ENCODE measurements at places on chromosomes 16 and 17.

DNA sequence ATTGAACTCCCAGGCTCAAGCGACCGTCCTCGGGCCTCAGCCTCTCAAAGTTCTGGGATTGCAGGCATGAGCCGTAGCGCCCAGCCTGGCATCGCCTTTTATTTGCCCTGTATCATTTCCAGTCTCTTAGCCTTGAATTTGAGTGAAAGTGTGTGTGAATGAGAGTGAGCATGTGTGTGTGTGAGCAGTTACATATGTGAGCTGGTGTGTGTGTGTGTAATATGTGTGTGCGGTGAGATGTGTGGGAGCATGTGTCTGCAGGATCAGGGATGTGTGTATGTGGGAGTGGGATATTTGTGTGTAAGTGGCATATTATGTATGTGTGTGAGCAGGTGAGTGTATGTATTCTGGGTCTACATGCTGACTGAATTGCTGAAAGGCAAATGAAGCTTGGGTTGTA lies 5.5 kb downstream of the RAB11FIP3 start:
- H3K27me3 ChIP-seq: no peaks in the 10 kb centered on the region
- no peak for DNase-seq
- no peak overlapping the region for H3K4me3 ChIP-seq
- H3K27ac ChIP-seq: no peak overlapping the region
- H3K4me1 ChIP-seq: peaks cover 13% of the 10 kb centered on the region

DNA sequence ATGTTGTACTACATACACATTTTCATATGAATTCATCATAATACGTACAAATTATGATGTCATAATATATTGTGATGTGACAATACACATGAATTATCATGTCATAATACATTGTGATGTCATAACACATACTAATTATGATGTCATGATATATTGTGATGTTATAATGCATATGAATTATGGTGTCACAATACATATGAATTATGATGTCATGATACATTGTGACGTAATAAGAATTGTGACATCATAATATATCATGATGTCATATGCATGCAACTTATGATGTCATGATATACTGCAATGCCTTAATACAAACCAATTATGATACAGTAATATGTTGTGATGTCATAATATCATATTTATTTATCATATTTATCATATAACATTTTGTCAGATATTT lies 2074.3 kb downstream of the TP53TG3F start:
- no peak overlapping the region for H3K27ac ChIP-seq
- DNase-seq: no peak
- no peaks in the 10 kb centered on the region for H3K27me3 ChIP-seq
- H3K4me3 ChIP-seq: no peak overlapping the region
- no peaks in the 10 kb centered on the region for H3K36me3 ChIP-seq
- no peaks in the 10 kb centered on the region for H3K4me1 ChIP-seq

DNA sequence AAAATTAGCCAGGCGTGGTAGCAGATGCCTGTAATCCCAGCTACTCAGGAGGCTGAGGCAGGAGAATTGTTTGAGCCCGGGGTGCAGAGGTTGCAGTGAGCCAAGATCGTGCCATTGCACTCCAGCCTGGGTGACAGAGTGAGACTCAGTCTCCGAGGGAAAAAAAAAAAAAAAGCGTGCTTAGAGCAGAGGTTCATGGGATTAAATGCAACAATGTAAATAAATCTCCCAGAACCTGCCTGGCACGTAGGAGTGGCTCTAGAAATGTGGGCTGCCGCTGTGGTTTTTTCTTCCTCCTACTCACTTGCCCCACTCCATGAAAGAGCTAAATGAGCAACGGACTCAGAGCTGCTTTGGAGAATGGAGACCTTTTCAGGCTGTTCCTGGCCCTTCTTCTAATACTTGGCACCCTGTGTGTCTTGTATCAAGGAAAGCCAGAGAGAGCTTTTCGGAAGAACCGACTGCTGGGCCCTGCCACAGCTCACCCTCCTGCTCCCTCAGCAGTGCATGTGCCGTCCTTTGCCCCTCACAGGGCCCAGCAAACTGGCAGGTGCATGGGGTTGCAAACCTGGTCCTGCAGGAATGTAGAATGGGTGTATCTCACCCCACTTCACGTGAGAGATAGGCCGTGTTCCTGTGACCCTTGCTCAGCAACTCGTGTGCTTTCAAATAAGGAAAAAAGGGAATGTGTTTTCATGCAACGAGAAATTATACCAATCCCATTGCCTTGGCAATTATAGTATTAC lies 52.0 kb downstream of the LDHD start:
- H3K4me3 ChIP-seq: no peak overlapping the region
- peaks cover 87% of the 10 kb centered on the region for H3K4me1 ChIP-seq
- no peaks in the 10 kb centered on the region for H3K27me3 ChIP-seq
- no peak for DNase-seq
- no peaks in the 10 kb centered on the region for H3K36me3 ChIP-seq
- peak overlapping the region; percentile 85 for H3K27ac ChIP-seq

GRCh38 chr16:77961814-77962213 lies 60.5 kb upstream of the CLEC3A start:
- H3K27ac ChIP-seq: no peak overlapping the region
- no peak for DNase-seq
- no peaks in the 10 kb centered on the region for H3K36me3 ChIP-seq

DNA sequence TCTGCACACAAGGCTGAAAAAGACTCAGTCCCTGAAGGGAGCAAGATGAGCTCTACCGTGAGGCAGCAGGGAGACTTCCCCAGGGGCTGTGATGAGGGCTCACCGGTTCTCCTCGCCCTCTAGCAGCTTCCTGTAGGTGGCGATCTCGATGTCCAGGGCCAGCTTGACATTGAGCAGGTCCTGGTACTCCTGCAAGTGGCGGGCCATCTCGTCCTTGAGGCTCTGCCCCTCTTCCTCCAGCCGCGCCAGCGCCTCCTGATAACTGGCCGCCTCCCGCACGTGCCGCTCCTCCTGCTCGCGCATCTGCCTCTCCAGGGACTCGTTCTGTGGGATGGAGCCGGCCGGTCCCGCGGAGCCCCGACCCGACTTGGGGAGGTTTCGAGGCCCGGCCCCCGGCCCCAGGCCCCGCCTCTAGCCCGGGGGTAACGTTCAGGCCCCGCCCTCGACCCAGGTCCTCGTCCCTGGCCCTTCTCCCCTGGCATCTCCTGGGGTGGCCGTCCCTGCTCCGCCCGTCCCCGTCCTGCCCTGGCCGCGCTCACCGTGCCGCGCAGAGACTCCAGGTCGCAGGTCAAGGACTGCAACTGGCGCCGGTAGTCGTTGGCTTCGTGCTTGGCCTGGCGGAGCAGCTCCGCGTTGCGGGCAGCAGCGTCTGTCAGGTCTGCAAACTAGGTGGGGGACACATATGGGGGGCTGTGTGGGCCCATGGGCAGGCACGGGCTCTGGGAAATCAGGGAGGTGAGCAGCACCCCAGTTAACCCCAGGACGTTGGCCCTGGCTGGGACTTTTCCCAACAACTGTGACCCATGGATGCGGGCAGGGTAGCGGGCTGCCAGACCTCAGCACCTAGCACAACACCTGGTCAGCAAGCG lies 3.9 kb downstream of the GFAP start:
- peak overlapping the region; percentile 9 for H3K4me3 ChIP-seq
- DNase-seq: peak; percentile 74
- H3K27ac ChIP-seq: no peak overlapping the region
- H3K36me3 ChIP-seq: no peaks in the 10 kb centered on the region

DNA sequence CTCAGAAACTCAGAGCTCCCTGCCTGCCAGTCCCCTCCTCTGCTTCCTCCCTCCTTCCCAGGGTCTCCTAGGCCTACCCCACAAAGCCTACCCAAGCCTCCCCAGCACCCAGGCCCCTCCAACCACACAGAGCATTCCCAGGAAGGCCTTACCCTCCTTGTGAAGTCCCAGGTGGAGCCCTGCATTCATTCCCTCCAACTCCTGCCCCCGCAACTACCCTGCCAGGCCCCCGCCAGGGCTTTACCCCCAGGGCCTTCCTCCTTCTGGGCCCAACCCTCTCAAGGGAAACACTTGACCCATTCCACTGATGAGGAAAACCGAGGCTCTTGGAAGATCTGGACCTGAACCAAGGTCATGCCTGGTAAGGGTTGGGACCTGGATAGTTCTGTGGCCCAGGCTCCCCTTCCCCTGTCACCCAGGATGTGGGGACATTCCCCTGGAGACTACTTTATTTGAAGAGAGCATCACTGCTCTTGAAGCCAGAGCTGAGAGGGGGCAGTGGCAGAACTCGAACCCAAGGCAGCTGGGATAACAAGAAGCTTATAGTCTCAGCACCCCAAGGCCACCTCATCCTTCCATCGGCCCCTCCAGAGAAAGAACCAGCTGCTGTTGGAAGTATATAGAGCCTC lies 12.5 kb downstream of the PLLP start:
- peaks cover 27% of the 10 kb centered on the region for H3K4me1 ChIP-seq
- H3K4me3 ChIP-seq: no peak overlapping the region
- H3K27ac ChIP-seq: no peak overlapping the region
- no peak for DNase-seq
- H3K27me3 ChIP-seq: no peaks in the 10 kb centered on the region

DNA sequence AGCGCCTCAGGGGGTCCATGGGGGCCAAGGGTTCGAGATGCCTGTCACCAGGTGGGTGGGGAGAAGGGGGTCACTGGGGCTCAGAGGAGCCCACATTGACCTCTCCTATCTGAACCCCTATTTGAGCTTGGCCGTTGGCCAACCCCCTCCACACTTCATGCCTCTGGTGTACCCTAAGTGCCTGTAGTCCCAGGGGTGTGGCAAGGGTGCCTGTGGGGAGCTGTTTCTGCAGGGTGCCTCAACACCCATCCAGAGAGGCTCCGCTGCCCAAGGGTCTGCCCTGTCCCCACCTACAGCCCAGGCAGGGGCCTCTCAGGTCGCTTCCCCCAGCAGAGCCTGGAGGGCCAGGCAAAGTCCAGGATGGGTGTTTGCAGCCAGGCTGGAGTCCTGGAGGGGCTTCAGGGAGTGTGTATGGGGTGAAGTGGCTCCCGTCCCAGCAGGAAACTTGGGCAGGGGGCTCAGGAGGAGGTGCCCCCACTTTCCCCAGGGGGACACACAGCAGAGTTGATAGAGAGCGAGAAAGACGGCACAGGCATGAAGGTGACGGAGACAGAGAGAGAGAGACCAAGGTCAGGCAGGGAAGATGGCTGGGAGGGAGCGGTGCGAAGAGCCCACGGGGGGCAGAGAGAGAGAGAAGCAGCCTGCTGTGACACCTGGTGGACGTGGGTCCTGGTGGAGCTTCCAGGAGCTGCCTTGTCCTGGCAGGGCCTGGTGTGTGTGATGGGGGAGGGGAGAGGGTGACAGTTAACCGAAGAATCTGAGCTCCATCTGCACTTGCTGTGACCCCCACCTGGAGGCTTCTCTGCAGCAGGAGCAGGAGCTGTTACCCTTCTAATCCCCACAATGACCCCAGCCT lies at the start of gene SEPTIN12:
TSS of gene SEPTIN12 (minus strand) at position 719 of the 856 bp plus-strand sequence. CDS start at position 19, 700 bp downstream.
- no peaks in the 10 kb centered on the region for H3K4me1 ChIP-seq
- H3K36me3 ChIP-seq: no peaks in the 10 kb centered on the region
- no peak for DNase-seq
- H3K27me3 ChIP-seq: no peaks in the 10 kb centered on the region
- H3K27ac ChIP-seq: no peak within 1 kb of the TSS
- H3K4me3 ChIP-seq: no peak within 1 kb of the TSS

- DNase-seq: peak; percentile 79
- H3K27me3 ChIP-seq: no peaks in the 10 kb centered on the region
- no peaks in the 10 kb centered on the region for H3K36me3 ChIP-seq
- no peak overlapping the region for H3K27ac ChIP-seq
These were observed 841 bp upstream of the IGFALS start for GRCh38 chr16:1794221-1794871.

Measured in thyroid gland (tissue), 4 donors.